Psoas muscle (tissue), 8 donors: ENCODE measurements at places on chromosomes 2 and 18. TPM values are rescaled to one million over a fixed set of nuclear protein-coding genes. Genes with fewer than 3 reads are reported as not detected.

SULT1C2 gene
- total RNA-seq, result 0.12 TPM

CPLX4 gene
- not detected for total RNA-seq

NDC80 gene
- total RNA-seq, result not detected

DHRS9 gene
- total RNA-seq, result 0.79 TPM

CTLA4 gene
- not detected for total RNA-seq

ST8SIA3 gene
- not detected for total RNA-seq

MEP1B gene
- total RNA-seq, result not detected

MDH1B gene
- total RNA-seq, result 0.32 TPM

REG1B gene
- total RNA-seq, result 0.52 TPM

POTEE gene
- not detected for total RNA-seq

ZAP70 gene
- total RNA-seq, result 0.48 TPM

CDC42EP3 gene
- 58.3 TPM for total RNA-seq

C2orf78 gene
- total RNA-seq, result not detected

PPP1CB gene
- total RNA-seq, result 610 TPM

IFIH1 gene
- 3.6 TPM for total RNA-seq

ACVR1C gene
- total RNA-seq, result 1.3 TPM

PLB1 gene
- 0.89 TPM for total RNA-seq

NAT8 gene
- total RNA-seq, result not detected

VSNL1 gene
- not detected for total RNA-seq

ZNF521 gene
- total RNA-seq, result 4.2 TPM

NPPC gene
- 1.1 TPM for total RNA-seq

RPS27A gene
- total RNA-seq, result 464 TPM

TPO gene
- total RNA-seq, result 2.6 TPM

AGXT gene
- total RNA-seq, result not detected

CD8B2 gene
- not detected for total RNA-seq

UGT1A5 gene
- total RNA-seq, result not detected
